ENCODE measurements at places on chromosomes 4 and X.

- no peak for DNase-seq
Measured at GRCh38 chr4:4990857-4991540, 28.3 kb downstream of the CYTL1 start.

- DNase-seq: no peak
Measured at GRCh38 chr4:141065872-141066271, 67.4 kb downstream of the RNF150 start.

- no peak for DNase-seq
Measured at GRCh38 chrX:86714441-86714840, 566.2 kb downstream of the DACH2 start.

DNA sequence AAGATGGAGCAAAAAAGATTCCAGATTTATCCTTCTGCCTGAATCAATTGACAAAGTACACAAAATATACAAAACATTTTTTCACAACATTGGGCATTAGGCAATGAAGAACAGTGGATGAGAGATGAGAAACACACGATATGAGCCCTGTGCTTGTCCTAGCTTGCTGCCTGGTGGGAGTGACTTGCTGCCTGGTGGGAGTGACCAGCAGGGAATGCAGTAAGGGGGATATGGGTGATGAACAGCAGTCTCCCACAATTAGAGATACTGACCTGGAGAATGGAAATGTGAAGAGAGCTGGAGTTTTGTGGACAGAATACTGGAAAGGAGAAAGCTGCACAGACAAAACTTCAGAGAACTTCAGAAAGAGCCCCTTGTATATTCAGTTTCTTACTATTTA, 629.4 kb upstream of the FRG1 start:
- no peak for DNase-seq

DNA sequence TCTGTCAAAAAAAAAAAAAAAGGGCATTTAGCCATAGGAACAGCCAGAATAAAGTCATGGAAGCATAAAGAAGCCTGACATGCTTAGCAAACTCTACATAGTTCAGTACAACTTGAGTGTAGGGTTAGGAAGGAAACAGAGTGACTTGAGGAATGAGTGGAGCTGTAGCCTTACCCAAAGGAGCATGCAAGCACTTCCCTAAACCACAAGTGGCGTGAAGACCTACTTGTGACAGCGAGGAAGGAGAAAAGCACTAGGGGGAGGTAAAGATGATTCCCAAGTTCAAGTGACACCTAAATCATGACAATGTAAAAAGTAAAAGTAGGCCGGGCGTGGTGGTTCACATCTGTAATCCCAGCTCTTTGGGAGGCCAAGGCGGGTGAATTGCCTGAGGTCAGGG, 21.8 kb upstream of the IQSEC2 start:
- DNase-seq: no peak

GRCh38 chrX:13778916-13779315, 38.0 kb downstream of the GPM6B start:
- no peak for DNase-seq

DNA sequence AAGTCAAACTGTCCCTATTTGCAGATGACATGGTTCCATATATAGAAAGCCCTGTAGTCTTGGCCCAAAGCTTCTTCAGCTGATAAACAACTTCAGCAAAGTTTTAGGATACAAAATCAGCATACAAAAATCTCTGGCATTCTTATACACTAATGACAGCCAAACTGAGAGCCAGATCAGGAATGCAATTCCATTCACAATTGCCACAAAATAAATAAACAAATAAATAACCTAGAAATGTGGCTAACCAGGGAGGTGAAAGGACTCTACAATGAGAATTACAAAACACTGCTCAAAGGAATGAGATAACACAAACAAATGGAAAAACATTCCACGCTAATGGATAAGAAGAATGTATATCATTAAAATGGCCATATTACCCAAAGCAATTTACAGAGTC, 52.9 kb upstream of the CXCL8 start:
- no peak for DNase-seq

- no peak for DNase-seq
Measured at GRCh38 chrX:41603596-41603995, 85.2 kb upstream of the GPR34 start.

DNA sequence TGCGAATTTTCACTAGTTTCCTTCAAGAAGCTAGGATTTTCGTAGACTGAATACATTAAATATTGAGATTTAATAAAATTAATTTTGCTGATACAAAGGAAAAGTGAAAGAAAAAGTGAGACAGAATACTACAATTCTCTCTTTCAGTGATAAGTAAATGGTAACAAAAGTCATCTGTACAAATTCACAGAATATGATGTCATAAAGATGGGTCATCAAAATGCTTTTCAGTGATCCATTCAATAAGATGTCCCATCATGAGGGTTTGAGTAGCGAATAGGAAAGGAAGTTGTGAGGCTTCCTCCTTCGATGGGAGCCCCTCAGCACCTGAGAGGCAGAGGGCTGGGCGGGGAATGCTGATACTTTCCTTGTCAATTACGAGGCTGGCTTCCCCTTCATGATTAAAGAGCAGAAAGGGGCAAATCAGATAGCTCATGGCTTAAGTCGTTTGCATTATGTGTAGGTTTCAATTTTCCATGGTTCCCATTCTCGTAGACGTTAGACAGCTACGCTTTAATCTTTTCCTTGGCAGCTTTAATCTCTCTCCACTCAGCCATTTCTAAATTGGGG, 108.8 kb upstream of the SORBS2 start:
- DNase-seq: no peak

- no peak for DNase-seq
Measured at GRCh38 chr4:3351997-3352396, 59.2 kb downstream of the RGS12 start.

- no peak for DNase-seq
Measured at GRCh38 chr4:173685831-173686210, 155.8 kb upstream of the HAND2 start.

DNA sequence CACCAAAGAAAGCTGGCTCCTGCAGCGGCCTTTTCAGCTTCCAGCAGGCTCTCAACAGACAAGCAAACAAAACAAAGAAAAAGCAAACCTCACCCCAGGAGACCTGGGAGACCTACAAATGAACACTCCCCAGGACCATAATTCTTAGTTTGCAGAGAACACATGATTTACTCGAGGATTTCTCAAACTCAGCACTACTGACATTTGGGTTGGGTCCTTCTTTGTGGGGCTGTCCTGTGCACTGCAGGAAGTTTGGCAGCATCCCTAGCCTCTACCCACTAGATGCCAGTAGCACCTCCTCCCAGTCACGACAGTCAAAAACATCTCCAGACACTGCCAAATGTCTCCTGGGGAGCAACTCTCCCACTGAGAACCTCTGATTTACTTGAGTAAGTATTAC, 21.9 kb downstream of the APOO start:
- no peak for DNase-seq
